ENCODE measurements at places on chromosomes 16 and 17. TPM values are rescaled to one million over a fixed set of nuclear protein-coding genes. Genes with fewer than 3 reads are reported as not detected.

- H3K27ac ChIP-seq, result peak overlapping the region; percentile 62
- peaks cover 29% of the 10 kb centered on the region for H3K36me3 ChIP-seq
- DNase-seq, result no peak
- H3K27me3 ChIP-seq, result no peaks in the 10 kb centered on the region
- peaks cover 38% of the 10 kb centered on the region for H3K4me1 ChIP-seq
These were observed 6.0 kb downstream of the TIMM22 start for GRCh38 chr17:1002771-1003555.

DNA sequence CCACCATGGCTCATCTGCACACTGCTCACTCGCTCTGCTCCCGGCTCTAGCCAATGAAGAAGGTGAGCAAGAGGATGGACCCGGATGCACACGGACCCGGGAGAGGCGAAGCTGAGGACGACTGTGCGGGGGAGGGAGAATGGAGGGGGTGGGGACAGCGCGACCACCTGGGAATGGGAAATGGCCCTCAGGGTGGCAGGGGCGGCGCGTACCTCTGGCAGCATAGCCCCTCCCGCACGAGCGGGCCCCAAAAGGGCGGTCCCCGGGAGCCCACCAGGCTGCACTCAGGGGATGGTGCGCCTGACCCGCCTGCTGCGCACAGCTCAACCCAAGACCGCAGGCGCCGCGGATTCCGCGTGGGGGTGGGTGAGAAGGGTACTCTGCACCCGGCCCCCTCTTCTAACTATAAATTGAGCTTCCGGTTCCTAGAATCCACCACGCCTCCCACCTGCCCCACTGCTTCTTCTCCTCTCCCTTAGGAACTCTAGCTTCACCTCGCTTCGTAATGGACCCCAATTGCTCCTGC is 6.1 kb downstream of the MT1H start:
- peak overlapping the region; percentile 60 for H3K4me3 ChIP-seq
- no peak overlapping the region for H3K27ac ChIP-seq
- DNase-seq, result no peak
- H3K36me3 ChIP-seq, result no peaks in the 10 kb centered on the region
- H3K4me1 ChIP-seq, result peaks cover 18% of the 10 kb centered on the region

DNA sequence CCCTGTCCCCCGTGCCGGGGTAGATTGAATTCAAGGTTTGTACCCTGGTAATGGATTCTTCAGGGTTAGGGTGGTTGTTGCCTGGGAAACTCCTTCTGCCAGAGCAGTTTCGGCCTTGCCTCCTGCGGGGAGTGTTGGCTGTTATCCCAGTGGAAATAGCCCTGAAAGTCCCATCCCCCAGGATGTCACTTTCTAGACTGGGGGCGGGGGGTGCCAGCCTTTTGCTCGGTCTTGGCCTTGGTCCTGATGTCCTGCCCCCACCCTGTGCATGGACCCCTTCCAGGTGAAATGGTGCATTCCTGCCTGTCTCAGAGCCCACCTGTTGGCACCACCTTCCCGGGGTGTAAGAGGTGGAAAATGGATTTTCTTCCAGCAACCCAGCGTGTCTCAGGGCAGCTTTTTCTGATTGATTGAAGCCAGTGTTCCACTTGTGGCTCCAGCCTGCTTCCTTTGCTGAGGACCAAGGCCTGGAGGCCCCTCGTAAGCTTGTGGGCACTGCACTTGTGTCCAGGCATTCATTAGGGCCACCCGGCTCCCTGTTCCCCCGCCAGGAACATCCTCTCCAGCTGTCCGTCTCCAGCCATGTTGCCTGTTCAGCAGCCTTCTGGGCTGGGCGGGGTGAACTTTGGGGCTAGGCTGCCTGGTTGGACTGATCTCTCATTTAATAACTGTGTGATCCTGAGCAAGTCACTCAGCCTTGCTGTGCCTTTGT is 25.6 kb downstream of the MGAT5B start:
- no peaks in the 10 kb centered on the region for H3K36me3 ChIP-seq
- no peak overlapping the region for H3K4me3 ChIP-seq
- H3K4me1 ChIP-seq, result no peaks in the 10 kb centered on the region
- DNase-seq, result no peak
- peaks cover 3% of the 10 kb centered on the region for H3K27me3 ChIP-seq
- no peak overlapping the region for H3K27ac ChIP-seq

GRCh38 chr16:87927195-87927562 is 9.2 kb downstream of the CA5A start:
- H3K4me3 ChIP-seq, result no peak overlapping the region
- no peaks in the 10 kb centered on the region for H3K36me3 ChIP-seq
- peaks cover 3% of the 10 kb centered on the region for H3K27me3 ChIP-seq
- no peak for DNase-seq

GRCh38 chr16:87464691-87465300 is 28.0 kb downstream of the ZCCHC14 start:
- H3K36me3 ChIP-seq, result peaks cover 2% of the 10 kb centered on the region
- peaks cover 43% of the 10 kb centered on the region for H3K4me1 ChIP-seq
- peak overlapping the region; percentile 88 for H3K27ac ChIP-seq
- H3K4me3 ChIP-seq, result no peak overlapping the region

- peak overlapping the region; percentile 59 for H3K27ac ChIP-seq
- no peak overlapping the region for H3K4me3 ChIP-seq
- no peaks in the 10 kb centered on the region for H3K27me3 ChIP-seq
- peaks cover 66% of the 10 kb centered on the region for H3K4me1 ChIP-seq
- H3K36me3 ChIP-seq, result no peaks in the 10 kb centered on the region
These were observed 88.4 kb upstream of the CIBAR2 start for GRCh38 chr16:85200471-85201278.

DNA sequence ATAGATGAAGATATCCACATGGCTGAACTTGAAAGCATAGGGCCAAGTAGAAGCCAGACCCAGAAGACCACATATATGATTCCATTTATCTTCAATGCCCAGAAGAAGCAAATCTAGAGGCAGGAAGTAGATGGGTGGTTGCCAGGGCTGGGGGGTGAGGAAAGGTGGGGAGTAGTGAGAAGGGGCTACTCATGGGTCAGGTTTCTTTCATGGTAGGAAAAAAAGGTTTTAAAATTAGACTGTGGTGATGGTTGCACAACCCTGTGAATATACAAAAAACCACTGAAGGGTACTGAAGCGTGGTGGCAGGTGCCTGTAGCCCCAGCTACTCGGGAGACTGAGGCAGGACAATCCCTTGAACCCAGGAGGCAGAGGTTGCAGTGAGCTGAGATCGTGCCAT is 5.4 kb downstream of the CD2BP2 start:
- H3K4me1 ChIP-seq, result peaks cover 9% of the 10 kb centered on the region
- no peak overlapping the region for H3K4me3 ChIP-seq
- H3K36me3 ChIP-seq, result peaks cover 9% of the 10 kb centered on the region
- no peaks in the 10 kb centered on the region for H3K27me3 ChIP-seq

DNA sequence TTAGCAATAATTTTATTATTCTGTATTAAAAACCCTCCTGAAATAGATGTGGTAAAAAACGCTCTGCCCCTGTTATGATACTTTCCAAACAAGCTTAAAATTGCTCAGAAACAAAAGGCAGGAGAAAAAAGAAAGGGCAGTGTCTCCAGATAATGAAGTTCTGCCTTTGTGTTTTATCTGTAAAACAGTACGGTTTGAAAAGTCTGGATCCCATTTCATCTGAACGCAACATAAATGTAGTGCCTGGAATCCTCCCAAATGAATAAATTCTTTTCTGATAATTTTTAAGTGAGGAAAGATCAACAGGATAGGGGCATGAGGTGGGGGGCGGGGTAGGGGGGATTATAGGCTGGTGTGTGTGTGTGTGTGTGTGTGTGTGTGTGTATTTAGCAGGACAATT is 87.5 kb upstream of the SOX9 start:
- DNase-seq, result no peak
- H3K36me3 ChIP-seq, result no peaks in the 10 kb centered on the region
- H3K4me1 ChIP-seq, result peaks cover 22% of the 10 kb centered on the region

GRCh38 chr16:1621851-1622250 is 9.7 kb downstream of the CRAMP1 start:
- no peaks in the 10 kb centered on the region for H3K27me3 ChIP-seq
- no peak for DNase-seq

- DNase-seq, result peak; percentile 65
- H3K27me3 ChIP-seq, result peaks cover 71% of the 10 kb centered on the region
- H3K27ac ChIP-seq, result no peak within 1 kb of the TSS
- peak within 1 kb of the TSS; percentile 60 for H3K4me3 ChIP-seq
- peaks cover 25% of the 10 kb centered on the region for H3K4me1 ChIP-seq
These were observed at the start of gene YBX2 for GRCh38 chr17:7294614-7295153. Gene YBX2, minus strand, starts transcription at chr17:7294639. Its CDS starts 139 bp downstream, at chr17:7294500.

DNA sequence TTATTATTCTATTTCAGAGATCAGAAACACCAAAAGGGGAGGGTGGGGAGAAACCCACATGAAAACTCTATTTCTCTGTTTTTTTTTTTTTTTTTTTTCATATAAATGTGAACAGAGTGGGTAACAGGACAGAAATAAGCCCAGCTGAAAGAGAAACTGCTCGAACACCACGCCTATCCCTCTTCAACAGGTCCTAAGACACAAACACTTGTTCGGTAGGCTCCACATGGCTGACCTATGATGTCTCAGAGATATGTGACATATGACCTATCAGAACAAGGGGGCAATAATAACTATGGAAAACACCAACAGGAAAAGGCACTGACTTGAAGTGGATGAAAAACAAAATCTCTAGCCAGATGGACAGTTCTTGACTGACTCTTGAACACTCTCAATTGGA is 44.8 kb downstream of the PARN start:
- no peaks in the 10 kb centered on the region for H3K27me3 ChIP-seq
- DNase-seq, result no peak
- H3K4me3 ChIP-seq, result no peak overlapping the region
- H3K27ac ChIP-seq, result no peak overlapping the region
- H3K4me1 ChIP-seq, result no peaks in the 10 kb centered on the region
- H3K36me3 ChIP-seq, result peaks cover 47% of the 10 kb centered on the region

GRCh38 chr17:42310787-42311215 is 22.5 kb downstream of the STAT5A start:
- DNase-seq, result no peak
- peak overlapping the region; percentile 97 for H3K27ac ChIP-seq
- no peak overlapping the region for H3K4me3 ChIP-seq
- peaks cover 31% of the 10 kb centered on the region for H3K4me1 ChIP-seq

- H3K27me3 ChIP-seq, result peaks cover 3% of the 10 kb centered on the region
- no peaks in the 10 kb centered on the region for H3K36me3 ChIP-seq
- H3K4me1 ChIP-seq, result peaks cover 23% of the 10 kb centered on the region
- no peak for DNase-seq
- H3K27ac ChIP-seq, result no peak overlapping the region
- H3K4me3 ChIP-seq, result no peak overlapping the region
These were observed 110.9 kb downstream of the XYLT1 start for GRCh38 chr16:17359788-17360390.

GRCh38 chr16:70754851-70755600 is 45.9 kb downstream of the VAC14 start:
- H3K27me3 ChIP-seq, result no peaks in the 10 kb centered on the region
- no peak for DNase-seq
- no peak overlapping the region for H3K4me3 ChIP-seq
- no peak overlapping the region for H3K27ac ChIP-seq
- H3K36me3 ChIP-seq, result peaks cover 17% of the 10 kb centered on the region
- H3K4me1 ChIP-seq, result peaks cover 12% of the 10 kb centered on the region

DNA sequence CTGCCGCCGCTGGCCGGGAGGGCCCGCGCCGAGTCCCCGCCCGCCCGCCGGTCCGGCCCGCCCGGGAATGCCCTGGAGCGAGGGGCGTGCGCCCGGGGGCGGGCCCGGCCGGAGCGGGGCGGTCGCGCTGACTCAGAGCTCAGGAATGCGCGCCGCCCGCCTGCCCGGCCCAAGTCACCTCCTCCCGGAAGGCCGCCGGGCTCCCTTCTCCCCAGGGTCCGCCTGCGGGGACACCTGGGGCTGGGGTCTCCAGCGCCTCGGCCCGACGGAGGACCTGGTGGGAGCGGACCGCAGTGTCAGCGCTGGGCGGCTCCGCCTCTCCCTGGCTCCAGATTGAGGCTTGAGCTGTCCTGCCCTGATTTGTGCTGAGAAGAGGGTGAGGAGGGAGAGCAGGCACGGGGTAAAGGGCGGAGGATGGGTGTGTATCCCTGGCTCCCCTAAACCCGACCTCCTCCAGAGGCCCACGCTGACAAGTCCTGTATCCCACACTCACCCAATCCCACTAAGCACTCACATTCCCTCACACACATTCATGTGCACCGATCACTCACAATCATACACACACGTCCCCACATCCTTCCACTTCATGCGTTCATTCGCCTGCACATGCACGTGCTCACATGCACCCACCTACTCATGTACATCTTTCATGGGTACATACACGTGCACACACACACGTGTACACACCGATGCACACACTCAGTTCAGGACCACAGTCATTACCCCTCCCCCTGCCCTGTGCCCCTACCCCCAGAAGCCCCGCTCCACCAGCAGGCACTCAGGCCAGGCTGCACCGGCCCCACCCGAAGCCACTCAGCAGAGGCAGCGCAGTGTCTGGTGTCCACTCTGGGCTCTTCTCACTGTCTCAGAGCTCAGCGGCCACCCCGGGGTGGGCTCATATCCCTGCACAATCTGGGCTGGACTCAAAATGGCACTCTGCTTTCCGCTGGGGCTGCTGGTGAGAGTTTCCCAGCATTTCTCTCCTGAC is at the start of gene RHBDF1:
Gene RHBDF1, minus strand, starts transcription at position 71 of the 988 bp plus-strand sequence. CDS start 7,616 bp downstream, outside the sequence.
- no peaks in the 10 kb centered on the region for H3K36me3 ChIP-seq
- no peaks in the 10 kb centered on the region for H3K27me3 ChIP-seq
- H3K4me3 ChIP-seq, result peak within 1 kb of the TSS; percentile 85
- H3K4me1 ChIP-seq, result peaks cover 61% of the 10 kb centered on the region
- peak; percentile 63 for DNase-seq

DNA sequence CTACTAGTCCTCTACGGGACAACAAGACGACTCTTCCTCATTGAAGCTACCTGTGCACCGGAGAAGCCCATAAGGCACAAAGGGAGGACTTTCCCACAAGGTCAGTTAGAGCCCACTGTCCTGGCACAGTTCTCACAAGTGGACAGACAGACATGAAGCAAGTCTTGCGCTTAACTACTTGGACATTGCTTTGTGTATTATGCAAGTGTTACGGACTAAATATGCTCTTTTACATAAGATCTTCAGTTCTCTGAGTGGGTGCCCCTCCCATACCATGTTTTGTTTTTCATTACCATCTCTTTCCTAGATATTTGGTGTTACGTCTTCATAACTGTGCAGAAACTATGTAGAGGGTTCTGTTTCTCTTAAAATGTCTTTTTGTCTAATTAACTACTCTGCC is 18.1 kb downstream of the ANKRD40CL start:
- no peak for DNase-seq
- peak overlapping the region; percentile 39 for H3K27ac ChIP-seq
- peaks cover 56% of the 10 kb centered on the region for H3K36me3 ChIP-seq
- no peaks in the 10 kb centered on the region for H3K4me1 ChIP-seq

- no peak for DNase-seq
- no peak overlapping the region for H3K27ac ChIP-seq
- H3K27me3 ChIP-seq, result no peaks in the 10 kb centered on the region
These were observed 460.4 kb upstream of the EEF2KMT start for GRCh38 chr16:5557966-5558365.

GRCh38 chr16:23578101-23578830 is 17.9 kb downstream of the NDUFAB1 start:
- H3K4me3 ChIP-seq, result no peak overlapping the region
- no peaks in the 10 kb centered on the region for H3K4me1 ChIP-seq
- DNase-seq, result no peak
- H3K27ac ChIP-seq, result no peak overlapping the region

RHBDF1 gene
- 73.5 TPM for total RNA-seq

KRT16 gene
- 0.40 TPM for total RNA-seq

HBM gene
- not detected for total RNA-seq

ASIC2 gene
- total RNA-seq, result 3.5 TPM

GSDMA gene
- not detected for total RNA-seq

CTRL gene
- total RNA-seq, result 1.4 TPM

SLC16A6 gene
- 0.89 TPM for total RNA-seq

MFSD6L gene
- total RNA-seq, result 4.0 TPM

AATK gene
- total RNA-seq, result 15.2 TPM

MT1G gene
- total RNA-seq, result not detected

RCVRN gene
- 1.8 TPM for total RNA-seq

SLC13A5 gene
- total RNA-seq, result 0.47 TPM

KRT9 gene
- total RNA-seq, result not detected

CCL16 gene
- total RNA-seq, result not detected

CCL7 gene
- total RNA-seq, result not detected

C16orf95 gene
- 4.5 TPM for total RNA-seq

MT1A gene
- not detected for total RNA-seq
